ENCODE measurements at places on chromosomes 4 and X.

DNA sequence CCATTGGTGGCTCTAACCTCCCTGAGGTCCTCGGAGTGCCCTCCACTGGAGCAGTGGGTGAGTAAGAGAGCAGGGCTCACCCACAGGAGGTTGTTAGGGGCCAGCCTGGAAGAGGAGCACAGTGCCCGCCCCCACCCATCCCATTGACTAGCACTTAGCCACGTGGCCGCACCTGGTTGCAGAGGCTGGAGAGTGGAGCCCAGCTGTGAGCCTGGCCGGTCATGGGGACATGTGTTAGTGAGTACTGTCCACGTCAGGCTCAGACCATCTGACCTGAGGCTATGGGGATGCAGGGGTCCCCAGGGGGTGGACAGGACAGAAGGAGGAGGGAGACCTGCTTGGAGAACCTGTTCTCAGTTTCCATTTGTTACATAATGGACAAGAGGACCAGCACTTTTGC lies 1.4 kb upstream of the MAN2B2 start:
- DNase-seq = no peak

GRCh38 chrX:116607776-116608175 lies 145.0 kb upstream of the CT83 start:
- DNase-seq = no peak

DNA sequence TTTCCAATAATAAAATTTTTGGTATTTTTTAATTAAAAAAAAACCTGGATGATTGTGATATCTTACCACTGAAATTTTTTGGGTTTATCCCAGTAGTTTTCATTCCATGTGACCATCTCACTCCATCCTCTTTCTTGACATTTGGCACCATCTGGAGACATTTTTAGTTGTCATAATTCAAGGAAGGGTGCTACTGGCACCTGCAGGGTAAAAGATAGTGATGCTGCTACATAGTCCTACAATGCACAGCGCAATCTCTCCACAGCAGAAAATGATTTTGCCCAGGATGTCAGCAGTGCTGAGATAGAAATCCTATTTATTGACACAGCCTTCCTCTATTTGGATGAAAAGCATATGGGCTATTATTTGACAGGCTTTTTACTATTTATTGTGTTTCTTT lies 79.3 kb downstream of the RBPJ start:
- DNase-seq = no peak

- no peak for DNase-seq
Measured at GRCh38 chrX:48754238-48754637, 7.3 kb upstream of the GLOD5 start.

DNA sequence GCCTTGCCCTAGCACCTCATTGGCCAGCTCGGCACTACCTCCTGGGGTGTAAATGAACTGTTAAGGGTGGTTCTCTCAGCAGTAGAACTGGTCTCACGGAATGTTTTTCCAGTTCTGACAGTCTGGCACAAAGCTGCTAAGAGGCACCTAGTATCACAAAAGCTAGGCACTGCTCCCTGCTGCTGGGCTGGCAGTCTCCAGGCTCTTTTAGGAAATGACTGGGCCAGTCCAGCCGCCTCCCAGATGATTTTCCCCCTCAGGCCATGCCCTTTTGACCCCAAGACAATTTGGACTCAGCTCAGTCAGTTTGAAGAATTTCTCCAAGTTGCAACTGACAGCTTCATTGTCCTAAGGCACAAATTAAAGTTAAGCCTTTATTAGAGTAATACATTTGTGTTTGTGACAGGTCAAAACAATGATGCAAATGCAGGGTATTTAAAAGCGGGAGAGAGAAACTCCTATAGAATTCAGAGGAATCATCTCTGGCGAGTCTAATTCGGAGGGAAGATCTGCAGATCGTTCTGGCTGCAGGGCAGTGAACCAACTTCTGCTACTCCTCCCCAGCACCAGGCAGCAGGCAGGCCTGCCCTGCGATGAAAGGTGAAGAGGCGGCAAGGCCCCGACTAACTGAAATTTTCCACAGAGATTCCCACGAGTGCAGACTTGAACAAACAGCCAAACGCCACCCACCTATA lies 7.9 kb downstream of the FRMD7 start:
- no peak for DNase-seq

GRCh38 chrX:154549766-154550165 lies 2.3 kb downstream of the IKBKG start:
- no peak for DNase-seq

- no peak for DNase-seq
Measured at GRCh38 chr4:175789647-175790046, 22.4 kb downstream of the GPM6A start.

- DNase-seq = no peak
Measured at GRCh38 chrX:73944563-73944908, 359.4 kb upstream of the ZCCHC13 start.

DNA sequence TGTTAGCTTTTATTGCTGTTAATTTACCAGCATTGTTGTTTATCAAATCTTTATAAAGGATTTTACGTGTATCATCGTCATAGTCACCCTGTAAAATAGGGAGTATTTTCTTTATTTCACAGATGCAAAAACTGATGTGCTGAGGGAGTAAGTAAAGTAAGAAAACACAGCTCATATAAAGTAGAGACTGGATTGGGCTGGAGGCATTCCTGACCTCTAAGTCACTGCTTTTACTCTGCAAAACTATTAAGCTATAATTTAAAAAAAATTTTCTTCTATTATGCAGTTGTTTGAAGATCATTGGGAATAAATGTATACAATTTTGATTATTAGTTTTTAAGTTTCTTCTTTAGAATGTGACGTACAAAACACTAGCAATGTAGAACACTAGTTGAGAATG lies 45.9 kb downstream of the NUDT6 start:
- no peak for DNase-seq

DNA sequence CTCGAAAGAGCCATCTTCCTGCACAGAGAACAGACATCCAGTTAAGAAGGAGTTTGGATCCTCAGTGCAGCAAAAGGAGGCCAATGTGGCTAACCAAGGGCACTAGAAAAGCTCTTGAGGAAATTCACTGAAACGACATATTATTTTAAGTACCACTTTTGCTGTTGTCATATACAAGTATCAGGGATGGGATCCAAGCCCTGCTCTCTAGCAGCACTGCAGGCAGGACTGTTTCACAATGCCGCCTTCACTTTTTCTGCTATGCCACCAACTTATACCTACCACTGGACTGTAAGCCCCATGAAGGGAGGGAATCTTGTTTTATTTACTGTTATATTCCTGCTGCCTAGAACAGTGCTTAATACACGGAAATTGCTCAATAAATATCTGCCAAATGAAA lies 299.0 kb downstream of the NR3C2 start:
- DNase-seq = no peak

- DNase-seq = no peak
Measured at GRCh38 chr4:149988087-149988410, 90.2 kb upstream of the DCLK2 start.

GRCh38 chrX:148609515-148610327 lies 109.3 kb downstream of the AFF2 start:
- DNase-seq = no peak

GRCh38 chr4:185143601-185143969 lies 519 bp downstream of the SLC25A4 start:
- DNase-seq = no peak

DNA sequence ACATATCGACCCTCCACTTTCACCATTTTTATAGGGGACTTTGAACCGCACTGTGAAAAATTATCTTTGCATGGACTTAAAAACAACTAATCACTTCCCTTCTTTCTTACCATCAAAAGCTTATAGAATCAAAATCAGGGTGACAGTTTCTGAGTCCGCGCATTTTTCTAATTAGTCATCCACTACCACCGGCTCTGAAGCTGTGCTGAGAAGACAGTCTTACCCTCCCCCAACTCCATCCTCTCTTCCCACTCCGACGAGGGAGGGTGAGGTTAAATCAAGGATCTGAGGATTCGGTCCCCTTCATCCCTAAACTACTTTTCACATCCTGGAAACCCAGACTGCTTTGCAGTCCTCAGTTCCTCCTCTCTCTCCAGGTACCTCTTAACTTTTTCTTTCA lies 4.2 kb downstream of the DCTD start:
- no peak for DNase-seq

GRCh38 chr4:153543351-153543750 lies 77.2 kb downstream of the TMEM131L start:
- no peak for DNase-seq

GRCh38 chr4:89725268-89725667 lies 111.7 kb downstream of the SNCA start:
- DNase-seq = no peak

- no peak for DNase-seq
Measured at GRCh38 chr4:7652451-7652881, 217.7 kb upstream of the PSAPL1 start.

GRCh38 chr4:53788011-53788410 lies 196.7 kb upstream of the LNX1 start:
- DNase-seq = no peak

DNA sequence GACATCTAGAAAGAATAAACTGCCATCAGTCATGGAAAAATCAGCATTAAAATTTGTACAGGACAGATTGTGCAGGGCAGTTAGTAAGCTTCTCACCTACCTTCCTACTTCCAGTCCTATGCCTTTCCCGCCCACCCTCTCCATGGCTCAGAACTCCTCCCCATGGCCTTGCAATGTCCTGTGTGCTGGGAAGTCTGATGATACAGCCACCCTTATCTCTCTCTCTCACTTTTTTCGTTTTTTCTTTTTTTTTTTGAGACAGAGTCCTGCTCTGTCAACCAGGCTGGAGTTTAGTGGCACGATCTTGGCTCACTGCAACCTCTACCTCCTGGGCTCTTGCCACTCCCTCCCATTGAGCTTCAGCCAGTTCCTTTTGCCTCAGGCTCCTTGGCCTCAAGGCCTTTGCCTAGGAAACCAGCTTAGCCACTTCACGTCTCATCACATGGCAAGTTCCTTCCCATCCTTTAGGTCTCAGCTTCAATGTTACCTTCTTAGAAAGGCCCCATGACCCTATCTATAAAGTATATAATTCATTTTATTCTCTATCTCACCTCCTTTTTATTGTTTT lies 259.7 kb downstream of the NKX6-1 start:
- DNase-seq = no peak

DNA sequence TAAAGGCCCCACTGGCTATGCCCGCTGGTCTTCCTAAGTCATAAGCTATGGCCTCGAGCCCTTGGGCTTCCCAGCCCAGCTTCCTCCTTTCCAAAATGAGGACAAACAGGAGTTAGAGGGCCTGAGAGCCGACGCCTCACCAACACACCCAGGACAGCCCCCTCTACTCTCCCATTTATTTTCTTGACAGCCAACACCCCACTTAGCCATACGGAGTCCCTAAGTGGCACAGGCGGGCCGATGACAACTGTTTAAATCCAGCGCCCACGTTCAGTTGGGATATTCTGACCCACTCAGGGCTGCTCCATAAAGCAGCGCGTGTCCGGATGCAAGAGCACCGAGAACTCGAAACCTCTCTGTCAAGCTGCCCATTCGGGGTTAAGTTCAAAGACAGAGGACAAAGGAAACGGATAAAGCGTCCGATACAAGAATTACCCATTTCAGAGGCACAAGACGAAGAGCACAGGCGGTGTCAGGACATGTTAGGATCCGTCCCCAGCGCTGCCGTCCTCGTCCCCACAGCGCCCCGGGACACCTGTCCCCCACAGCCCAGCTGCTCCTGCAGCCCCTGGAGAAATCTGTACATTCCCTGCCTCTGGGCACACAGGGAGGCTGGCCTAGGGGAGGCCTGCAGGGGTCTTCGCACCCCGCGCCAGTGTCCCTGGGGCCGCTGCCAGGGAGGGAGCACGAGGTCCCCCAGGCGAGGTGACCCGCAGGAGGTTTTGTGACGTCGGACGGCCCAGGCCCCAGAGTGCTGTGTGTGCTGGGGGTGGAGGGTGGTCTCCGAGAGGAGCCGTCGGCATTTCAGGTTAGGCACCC lies 1.2 kb downstream of the PRKX start:
- no peak for DNase-seq

GRCh38 chr4:46250997-46251396 lies 127.1 kb upstream of the GABRG1 start:
- DNase-seq = no peak

DNA sequence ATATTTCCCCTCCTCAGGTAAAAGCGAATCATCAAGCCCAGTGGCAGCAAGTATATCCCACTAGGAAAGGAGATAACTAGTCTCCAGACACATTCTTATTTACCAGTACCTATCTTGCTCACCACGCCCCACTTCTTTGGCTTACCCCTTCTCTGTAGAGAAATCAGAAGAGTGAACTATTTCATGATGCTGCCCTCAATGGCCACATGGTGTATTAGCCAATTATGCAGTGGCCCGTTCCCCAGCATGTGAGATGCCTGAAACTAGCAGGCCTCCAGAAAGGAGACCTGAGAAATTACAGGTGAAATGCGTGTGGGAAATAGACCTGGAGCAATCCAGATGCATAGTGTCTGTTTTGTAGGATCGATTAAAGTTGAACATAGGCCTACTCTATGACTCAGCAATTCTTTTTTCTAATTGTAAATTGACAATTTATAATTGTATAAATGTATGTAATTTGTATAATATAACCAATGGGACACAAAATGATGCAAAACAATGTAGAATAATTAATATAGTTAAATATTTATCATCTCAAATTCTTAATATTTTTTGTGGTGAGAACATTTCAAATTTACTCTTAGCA lies 87.3 kb downstream of the CXCL13 start:
- DNase-seq = no peak

DNA sequence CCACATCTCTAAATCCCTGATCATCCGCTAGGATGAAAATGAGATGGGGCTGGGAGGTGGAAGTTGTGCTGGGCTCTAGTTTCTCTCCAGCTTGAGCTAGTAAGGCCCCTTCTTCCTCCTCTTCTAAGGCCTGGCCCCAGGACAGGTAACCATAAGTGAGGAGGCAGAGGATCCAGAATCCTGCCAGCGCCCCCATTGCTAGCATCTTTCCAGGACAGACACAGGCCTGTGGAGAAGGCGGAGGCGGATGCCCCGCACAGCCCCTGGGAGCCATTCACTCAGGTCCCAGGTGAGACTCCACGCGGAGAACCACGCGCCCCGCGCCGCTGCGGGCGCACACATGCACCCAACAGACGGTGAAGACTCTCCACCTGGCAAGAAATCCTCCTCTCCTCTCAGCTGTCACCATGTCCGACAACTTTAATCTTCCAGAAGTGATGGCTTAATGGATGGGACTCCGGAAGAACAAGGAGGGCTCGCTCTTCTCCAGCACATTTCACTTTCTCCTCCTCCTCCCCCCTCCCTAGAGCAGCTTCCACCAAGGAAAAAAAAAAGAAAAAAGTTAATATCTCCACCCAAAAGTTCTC lies 793 bp downstream of the ARSJ start:
- DNase-seq = no peak

DNA sequence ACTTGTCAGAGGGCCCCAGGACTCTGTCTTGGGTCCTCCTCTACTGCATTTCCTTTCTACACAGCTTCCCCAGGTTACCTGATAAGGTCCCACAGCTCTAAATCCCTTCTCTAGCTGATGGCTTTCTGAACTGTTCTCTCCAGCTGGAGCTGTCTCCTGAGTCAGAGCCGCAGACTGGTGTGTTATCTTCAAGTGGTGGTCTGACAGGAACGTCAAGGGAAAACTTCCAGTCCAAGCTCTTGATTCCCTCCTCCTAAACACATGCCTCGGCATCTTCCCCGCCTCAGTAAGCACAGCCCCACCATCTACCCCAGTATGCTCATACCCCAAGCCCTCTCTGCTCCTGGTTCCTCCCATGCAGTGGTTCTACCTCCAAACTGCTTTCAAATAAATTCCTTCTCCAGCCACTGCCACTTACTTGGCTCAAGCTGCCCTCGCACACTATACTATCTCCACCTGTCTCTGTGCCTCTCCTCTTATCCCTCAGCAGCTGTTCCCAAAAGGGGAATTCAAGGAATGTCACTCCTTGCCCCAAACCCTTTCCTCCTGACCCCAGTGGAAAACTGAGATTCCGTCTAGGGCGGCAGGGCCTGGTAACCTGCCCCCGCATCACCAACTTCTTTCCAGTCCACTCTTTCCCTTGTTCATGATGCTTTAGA lies 17.2 kb upstream of the CENPU start:
- DNase-seq = no peak

- no peak for DNase-seq
Measured at GRCh38 chrX:123685232-123685631, 47.6 kb downstream of the THOC2 start.
